ENCODE measurements at places on chromosomes 1 and 21. TPM values are rescaled to one million over a fixed set of nuclear protein-coding genes. Genes with fewer than 3 reads are reported as not detected.
A peak's percentile ranks its signal among the peaks of the same experiment; 100 is the strongest.

CYP4A11 gene
- total RNA-seq: not detected

KRTAP10-8 gene
- not detected for total RNA-seq

GRCh38 chr1:51605961-51606723, 10.8 kb upstream of the OSBPL9 start:
- DNase-seq: no peak

GRCh38 chr1:32142446-32143301, 34.8 kb downstream of the KPNA6 start:
- DNase-seq: peak; percentile 94

OXCT2 gene
- 2.4 TPM for total RNA-seq

DNA sequence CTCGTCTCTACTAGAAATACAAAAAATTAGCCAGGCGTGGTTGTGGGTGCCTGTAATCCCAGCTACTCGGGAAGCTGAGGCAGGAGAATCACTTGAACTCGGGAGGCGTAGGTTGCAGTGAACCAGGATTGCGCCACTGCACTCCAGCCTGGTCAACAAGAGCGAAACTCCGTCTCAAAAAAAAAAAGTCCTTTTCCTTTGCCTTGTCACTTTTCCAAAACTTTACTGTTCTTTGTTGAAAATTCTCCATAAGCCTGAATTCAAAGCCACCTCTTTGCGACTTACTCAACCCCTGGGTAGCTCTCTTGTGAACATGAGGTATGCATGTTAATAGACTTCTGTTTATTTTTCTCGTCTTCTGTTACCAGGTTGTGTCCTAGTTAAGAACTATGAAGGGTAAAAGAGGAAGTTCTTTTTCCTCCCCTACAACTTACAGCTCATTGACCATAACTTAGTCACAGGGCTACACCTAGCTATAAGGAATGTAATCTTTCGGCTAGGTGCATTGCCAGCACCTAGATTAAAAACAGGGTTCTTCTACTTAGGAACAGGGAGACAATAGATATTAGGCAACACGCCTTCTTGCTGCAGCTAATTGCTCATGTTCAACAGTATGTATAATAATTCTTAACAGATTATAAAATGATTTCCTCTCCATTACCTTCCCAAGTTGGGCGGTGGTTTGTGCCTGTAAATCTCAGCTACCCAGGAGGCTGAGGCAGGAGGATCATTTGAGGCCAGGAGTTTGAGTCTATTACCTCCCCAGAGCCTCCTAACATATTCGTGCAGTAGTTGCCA, 40.9 kb downstream of the PTAFR start:
- DNase-seq: no peak

GRCh38 chr1:92091625-92092024, 11.5 kb downstream of the BTBD8 start:
- no peak for DNase-seq

SPRR1A gene
- total RNA-seq: 6.1 TPM

HES3 gene
- not detected for total RNA-seq

CENPF gene
- 26.8 TPM for total RNA-seq

- no peak for DNase-seq
Observed at GRCh38 chr1:2085080-2085479, 34.9 kb downstream of the PRKCZ start.

DNA sequence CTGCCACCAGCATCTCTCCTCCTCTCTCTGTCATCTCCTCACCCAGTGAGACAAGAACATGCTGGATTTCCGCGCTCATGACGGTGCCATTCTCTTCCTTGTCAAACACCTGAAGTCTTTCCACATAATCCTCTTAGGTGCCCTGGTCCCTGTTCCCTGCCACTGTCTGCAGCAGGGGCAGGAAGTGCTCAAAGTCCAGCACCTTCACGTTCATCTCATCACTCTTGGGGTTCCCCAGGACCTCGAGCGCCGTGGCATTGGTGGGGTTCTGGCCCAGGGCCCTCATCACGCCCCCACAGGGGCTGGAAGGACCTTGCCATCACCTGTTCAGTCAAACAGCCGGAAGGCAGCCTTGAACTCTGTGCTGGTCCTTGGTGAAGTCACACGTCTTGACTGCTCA, 9.1 kb upstream of the AGPAT3 start:
- DNase-seq: no peak

AK5 gene
- total RNA-seq: 6.4 TPM

DNA sequence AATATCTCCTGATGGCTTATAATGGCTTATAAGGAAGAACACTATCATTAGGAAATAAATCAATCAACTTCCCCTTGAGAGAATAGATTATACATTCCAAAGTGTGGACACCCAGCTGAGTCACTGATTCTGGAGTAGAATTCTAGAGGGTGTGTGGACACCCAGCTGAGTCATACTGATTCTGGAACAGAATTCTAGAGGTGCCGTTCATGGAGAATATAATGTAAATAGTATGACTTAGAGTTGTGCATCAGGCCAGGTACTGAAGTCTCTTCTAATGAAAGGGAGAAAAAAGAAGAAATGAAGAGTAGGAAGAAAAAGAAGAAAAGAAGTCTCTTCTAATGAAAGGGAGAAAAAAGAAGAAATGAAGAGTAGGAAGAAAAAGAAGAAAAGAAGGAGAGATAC, 2.4 kb upstream of the USP33 start:
- DNase-seq: no peak

DNA sequence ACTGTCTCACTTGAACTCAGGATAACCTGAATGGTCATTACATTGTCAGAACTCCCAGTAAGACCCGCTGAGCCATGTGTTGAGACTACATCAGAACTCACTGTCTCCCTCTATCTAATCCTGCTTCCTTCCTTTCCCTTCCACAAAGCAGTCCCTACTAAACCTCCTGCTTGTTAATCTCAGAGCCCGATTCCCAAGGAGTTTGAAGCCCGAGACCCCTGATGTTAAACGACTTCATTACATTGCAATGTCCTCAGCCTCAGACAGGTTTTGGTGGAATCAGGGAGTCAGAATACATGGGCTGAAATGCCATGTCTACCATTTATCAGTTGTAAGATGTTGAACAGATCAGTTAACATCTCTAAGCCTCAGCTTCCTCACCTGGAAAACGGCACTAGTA, 682.4 kb downstream of the ADGRL2 start:
- DNase-seq: no peak

- DNase-seq: no peak
Observed at GRCh38 chr1:11648732-11649158, 5.5 kb downstream of the FBXO2 start.

DNA sequence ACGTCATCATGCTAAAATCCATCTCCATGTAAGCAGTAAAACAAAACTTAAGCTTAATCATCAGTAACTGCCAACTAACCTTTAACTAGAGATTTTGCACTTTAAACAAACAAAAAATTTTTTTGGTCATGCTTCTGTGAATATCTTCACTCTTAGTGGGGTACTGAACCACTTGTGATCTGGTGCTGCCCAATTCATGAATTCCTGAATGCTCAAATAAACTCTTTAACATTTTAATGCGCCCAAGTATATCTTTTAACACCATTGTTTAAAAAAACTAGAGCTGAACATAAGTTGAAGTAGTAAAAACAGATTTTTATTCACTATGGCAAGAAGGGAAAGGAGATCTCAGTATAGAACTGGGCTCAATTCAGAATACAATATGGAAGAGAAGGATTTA, 196.9 kb upstream of the USP24 start:
- no peak for DNase-seq

PPFIA4 gene
- total RNA-seq: 4.2 TPM

DNA sequence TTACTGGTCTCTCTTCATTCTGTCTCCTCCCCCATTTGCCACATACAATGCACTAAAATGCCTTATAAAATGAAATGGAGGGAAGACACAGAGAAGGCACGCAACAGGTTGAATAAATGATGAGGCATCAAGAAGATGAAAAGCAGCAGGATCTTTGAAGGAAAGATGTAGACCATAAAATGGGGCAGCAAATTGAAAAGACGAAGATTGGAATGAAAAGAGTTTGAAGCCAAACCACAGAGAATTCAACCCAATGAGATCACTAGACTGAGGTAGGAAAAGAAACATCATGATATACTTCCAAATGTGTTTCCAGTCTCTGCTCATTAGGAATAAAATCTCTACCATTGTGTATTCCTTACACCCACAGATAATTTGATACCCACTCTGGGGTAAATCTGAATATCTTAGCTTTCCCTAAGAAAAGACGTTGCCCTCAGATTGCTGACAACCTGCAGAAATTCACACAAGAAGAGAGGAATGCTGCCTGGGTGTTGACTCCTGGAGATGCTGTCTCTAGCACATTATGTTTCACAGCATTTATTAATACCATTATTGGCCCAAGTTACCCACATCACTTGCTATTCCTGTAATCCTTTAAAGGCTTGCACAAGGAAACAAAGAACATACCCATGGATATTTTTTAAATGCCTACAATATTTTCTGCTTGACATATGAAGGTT, 230.9 kb downstream of the LTN1 start:
- no peak for DNase-seq

TRIM17 gene
- 0.69 TPM for total RNA-seq

- DNase-seq: no peak
Observed at GRCh38 chr1:162856260-162856659, 4.7 kb downstream of the CCDC190 start.

DNA sequence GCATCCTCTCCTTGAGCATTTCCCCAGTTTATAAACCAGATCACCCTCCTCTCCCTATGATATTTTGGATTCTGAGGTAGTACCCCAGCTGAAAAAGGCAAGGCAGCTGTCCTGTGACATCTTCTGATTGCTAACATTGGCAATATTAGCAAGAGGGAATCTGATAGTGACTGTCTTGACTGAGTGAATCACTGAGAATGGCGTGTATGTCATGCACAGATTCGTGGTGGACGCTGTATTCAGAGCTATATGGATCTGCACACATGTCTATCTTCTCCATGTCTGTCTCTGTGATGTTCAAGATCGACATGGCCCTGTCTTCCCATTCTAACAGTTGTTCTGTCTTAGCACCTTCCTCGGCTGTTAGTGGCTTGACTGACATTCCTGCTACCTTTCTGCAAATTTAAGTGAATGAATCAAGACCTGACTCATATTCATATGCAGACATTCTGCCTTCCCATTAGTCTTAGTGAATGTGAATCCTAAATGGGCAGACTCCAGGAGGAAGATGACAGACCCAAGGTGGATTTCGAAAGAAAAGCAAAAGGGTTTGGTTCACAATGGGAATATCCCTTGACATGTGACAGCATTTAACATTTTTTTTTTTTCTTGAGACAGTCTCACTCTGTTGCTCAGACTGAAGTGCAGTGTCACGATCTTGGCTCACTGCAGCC, 97.7 kb downstream of the PGBD5 start:
- no peak for DNase-seq

PACC1 gene
- total RNA-seq: 4.8 TPM

- peak; percentile 58 for DNase-seq
Observed at GRCh38 chr1:61081144-61081685, 1.1 kb upstream of the NFIA start.

- DNase-seq: no peak
Observed at GRCh38 chr21:46416551-46416950, 42.1 kb upstream of the DIP2A start.

DNA sequence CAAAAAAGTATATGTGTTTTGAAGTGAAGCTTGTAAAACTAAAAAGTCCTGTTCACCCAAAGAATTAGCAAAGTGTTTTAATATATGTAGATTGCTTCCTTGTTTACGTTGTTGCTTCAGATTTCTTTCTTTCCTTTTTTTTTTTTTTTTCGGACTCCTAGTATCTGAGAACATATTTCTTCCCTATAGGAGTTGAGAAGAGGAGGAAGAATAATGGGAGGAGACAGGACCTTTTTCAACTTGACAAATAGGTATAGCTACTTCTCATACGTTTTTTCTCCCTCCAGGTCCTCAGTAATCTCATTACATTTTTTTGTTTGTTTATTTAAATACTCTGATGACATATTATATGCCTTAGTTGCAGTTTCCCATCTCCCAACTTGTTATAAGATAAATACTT, 8.9 kb downstream of the DISP1 start:
- no peak for DNase-seq

- no peak for DNase-seq
Observed at GRCh38 chr1:206508130-206508889, 979 bp downstream of the RASSF5 start.

GRCh38 chr1:51518033-51518585, 957 bp downstream of the EPS15 start:
- no peak for DNase-seq

IGSF8 gene
- total RNA-seq: 11.9 TPM

CCDC17 gene
- total RNA-seq: 0.79 TPM

DNA sequence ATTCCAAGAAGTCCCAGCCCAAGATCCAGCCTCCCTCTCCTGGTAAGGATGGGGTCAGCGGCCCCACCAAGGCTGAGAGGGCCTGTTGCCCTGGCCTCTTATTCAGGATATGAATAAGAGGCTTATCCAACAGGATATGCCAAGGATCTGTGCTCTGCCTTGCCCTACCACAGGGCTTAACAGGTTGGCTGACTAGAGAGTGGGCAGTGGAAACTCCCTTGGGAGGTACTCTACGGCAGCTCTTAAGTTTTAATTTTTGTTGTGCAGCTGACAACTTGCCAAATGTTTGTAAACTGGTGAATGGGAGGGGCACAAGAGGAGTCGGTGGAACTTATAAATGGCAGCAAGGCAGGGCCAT, 16.5 kb upstream of the PIGV start:
- DNase-seq: peak; percentile 17

SLC45A3 gene
- total RNA-seq: 2.7 TPM

GRCh38 chr1:230109895-230110667, 43.0 kb downstream of the GALNT2 start:
- DNase-seq: no peak

REN gene
- 0.30 TPM for total RNA-seq

DAB1 gene
- 1.4 TPM for total RNA-seq

DNA sequence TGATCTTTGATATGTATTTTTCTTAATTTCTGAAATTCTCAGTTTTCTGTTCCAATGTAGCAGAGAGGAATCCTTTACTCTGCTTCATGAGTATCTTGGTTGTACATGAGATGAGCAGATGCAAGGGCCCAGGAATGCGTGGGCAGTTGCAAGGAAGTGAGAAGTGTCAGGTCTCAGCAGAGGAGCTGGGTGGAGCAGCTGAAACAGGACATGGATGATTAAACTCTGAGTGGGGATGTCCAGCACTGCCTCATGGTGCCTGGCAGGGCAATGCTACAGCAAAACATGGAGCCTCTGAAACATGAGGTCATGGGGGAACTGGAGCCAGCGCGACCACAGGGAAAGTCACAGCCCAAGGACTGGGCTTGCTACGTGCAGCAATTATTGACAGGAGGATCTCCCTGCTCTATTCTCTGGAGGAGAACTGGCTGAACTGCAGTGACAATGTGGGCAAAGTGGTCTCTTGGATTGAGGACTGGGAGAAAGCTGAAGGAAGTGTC, 48.4 kb downstream of the COLGALT2 start:
- DNase-seq: no peak

FLG2 gene
- total RNA-seq: 139 TPM

GRCh38 chr21:35025206-35026152, 23.6 kb downstream of the RUNX1 start:
- no peak for DNase-seq

DNA sequence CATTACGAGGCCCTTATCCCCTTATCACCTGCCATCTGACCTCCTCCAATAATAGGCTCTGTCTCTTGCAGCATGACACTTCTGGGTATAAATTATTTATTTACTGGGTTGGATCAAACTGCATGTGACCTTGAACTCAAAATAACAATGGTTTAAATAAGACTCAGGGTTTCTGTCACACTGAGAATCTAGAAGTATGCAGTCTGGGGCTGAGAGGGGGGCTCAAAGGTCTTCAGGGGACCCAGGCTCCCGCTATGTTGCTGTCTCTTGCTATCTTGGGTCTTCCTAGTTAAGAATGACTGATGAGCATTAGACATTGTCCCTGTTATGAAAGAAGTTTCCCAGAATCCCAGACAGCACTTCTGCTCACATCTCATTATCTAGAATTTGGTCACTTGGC, 133.5 kb downstream of the URB2 start:
- no peak for DNase-seq

LCE2A gene
- total RNA-seq: 1.2 TPM

Data from skin of body (tissue), 3 donors.